ENCODE measurements at places on chromosomes 11 and 22.

DNA sequence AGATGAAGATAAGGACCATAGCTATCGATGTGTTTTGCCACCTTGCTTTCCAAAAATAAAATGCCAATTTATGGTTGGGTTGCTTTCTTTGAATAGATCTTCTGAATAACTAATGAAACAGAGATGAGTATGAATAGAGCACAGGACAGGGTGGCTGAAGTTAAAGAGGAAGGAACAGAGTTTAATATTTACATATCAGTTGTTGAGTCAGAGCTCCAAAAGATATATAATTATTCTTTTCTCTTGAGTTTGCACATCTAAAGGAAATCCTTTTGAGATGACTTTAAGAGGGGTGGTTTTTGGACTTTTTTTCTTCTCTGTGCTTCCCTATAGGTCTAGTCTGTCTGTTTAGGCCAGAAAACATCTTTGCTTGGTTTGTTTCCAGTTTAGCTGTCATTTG is 115.2 kb downstream of the DDX10 start:
- no peaks in the 10 kb centered on the region for H3K27me3 ChIP-seq
- H3K36me3 ChIP-seq: no peaks in the 10 kb centered on the region
- peaks cover 6% of the 10 kb centered on the region for H3K4me1 ChIP-seq
- no peak for DNase-seq

DNA sequence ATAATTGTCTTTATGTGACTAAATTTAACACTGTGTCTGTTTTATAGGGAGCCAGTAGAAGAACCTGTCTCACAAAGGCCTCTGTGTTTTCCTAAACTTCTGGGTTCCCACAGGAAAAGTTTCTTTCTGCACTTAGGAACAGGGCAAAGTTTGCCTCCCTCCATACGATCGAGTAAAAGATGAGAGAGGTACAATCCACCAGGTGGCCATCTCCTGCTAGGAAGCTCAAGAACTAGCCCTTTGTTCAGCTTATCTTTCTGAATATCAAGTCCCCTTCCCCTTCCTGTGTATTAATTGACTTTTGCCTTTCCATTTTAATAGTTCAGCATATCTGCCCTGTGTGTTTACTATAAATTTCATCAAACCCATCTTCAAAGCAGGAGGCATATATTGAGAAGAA is 18.0 kb downstream of the CSNK2A3 start:
- no peaks in the 10 kb centered on the region for H3K36me3 ChIP-seq
- DNase-seq: no peak
- no peak overlapping the region for H3K4me3 ChIP-seq
- H3K4me1 ChIP-seq: no peaks in the 10 kb centered on the region

- H3K27ac ChIP-seq: no peak overlapping the region
- no peaks in the 10 kb centered on the region for H3K27me3 ChIP-seq
- no peak overlapping the region for H3K4me3 ChIP-seq
- no peaks in the 10 kb centered on the region for H3K36me3 ChIP-seq
- DNase-seq: no peak
- H3K4me1 ChIP-seq: no peaks in the 10 kb centered on the region
Observed at GRCh38 chr11:129790106-129790505, 25.5 kb upstream of the TMEM45B start.

GRCh38 chr22:23762842-23763578 is at the start of gene C22orf15:
Gene C22orf15, plus strand, starts transcription at chr22:23762990. Its CDS starts 317 bp downstream, at chr22:23763307.
- H3K4me1 ChIP-seq: no peaks in the 10 kb centered on the region
- H3K4me3 ChIP-seq: peak within 1 kb of the TSS; percentile 30
- no peaks in the 10 kb centered on the region for H3K27me3 ChIP-seq
- H3K36me3 ChIP-seq: no peaks in the 10 kb centered on the region
- no peak for DNase-seq
- H3K27ac ChIP-seq: no peak within 1 kb of the TSS

DNA sequence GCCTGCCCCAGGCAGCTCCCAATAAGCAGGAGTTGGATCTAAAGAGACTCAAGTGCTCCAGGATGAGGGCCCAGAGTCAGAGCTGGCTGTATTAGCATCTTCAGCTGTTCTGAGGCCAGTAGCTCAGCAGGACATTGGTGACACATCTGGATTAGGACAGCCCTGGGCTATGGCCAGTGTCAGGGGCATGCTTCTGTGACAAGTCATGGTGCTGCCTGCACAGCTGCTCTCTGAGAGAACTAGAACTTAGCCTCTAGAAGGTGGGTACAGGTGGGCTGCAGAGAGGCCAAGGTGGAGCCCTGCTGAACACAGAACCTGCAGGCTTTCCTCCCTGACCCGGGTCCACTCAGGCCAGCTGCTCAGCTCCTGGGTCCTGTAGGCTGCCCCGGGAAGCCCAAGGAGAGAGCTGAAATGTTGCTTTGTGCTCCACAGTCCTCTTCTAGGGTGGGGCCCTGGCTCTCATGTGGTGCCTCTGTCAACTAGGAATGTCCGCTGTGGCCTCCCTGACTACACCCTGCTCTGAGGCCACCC is 426.9 kb downstream of the SOX6 start:
- DNase-seq: no peak
- H3K4me1 ChIP-seq: no peaks in the 10 kb centered on the region
- H3K27me3 ChIP-seq: no peaks in the 10 kb centered on the region
- no peaks in the 10 kb centered on the region for H3K36me3 ChIP-seq

GRCh38 chr22:36360011-36360410 is 27.8 kb downstream of the MYH9 start:
- no peaks in the 10 kb centered on the region for H3K36me3 ChIP-seq
- H3K27me3 ChIP-seq: no peaks in the 10 kb centered on the region
- no peak overlapping the region for H3K4me3 ChIP-seq
- DNase-seq: no peak
- peak overlapping the region; percentile 4 for H3K27ac ChIP-seq

DNA sequence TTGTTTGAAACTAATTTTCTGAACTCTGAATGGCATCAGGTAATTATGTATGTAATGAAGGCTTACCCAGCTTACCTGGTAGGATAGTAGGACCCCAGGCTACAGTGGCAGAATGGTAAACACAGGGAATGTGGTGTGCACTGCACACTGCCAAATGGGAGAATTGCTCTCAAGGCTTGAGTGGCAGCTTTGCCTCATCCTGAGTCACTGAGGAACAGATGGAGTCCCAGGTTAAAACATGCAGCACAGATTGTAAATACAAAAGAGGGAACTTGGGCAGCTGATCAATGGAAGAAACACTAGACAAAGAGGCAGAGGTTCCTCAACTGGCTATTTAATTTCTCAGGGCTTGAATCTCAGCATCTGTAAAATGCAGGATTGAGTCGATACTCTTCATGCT is 24.4 kb downstream of the GPR83 start:
- no peak overlapping the region for H3K4me3 ChIP-seq
- H3K27ac ChIP-seq: no peak overlapping the region
- H3K4me1 ChIP-seq: no peaks in the 10 kb centered on the region
- no peaks in the 10 kb centered on the region for H3K36me3 ChIP-seq
- no peaks in the 10 kb centered on the region for H3K27me3 ChIP-seq
- DNase-seq: no peak

DNA sequence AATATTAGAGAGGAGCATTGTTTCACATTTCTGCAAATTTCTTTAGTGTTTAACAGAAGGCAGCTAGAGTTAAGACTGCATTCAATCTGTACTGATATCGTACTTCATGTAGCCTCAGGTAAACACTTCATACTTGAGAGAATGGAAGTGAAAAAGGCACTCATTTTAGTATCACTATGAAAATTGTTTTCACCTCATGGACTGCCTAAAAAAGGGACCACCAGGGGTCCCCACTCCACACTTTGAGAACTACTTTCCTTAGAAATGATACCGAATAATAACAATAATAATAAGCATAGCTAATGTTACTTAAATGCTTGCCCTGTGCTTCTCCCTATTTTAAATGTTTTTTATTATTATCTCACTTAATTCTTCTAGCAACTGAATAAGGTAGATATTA is 95.1 kb downstream of the BLID start:
- DNase-seq: peak; percentile 54
- H3K27ac ChIP-seq: no peak overlapping the region
- no peaks in the 10 kb centered on the region for H3K4me1 ChIP-seq
- H3K27me3 ChIP-seq: no peaks in the 10 kb centered on the region

DNA sequence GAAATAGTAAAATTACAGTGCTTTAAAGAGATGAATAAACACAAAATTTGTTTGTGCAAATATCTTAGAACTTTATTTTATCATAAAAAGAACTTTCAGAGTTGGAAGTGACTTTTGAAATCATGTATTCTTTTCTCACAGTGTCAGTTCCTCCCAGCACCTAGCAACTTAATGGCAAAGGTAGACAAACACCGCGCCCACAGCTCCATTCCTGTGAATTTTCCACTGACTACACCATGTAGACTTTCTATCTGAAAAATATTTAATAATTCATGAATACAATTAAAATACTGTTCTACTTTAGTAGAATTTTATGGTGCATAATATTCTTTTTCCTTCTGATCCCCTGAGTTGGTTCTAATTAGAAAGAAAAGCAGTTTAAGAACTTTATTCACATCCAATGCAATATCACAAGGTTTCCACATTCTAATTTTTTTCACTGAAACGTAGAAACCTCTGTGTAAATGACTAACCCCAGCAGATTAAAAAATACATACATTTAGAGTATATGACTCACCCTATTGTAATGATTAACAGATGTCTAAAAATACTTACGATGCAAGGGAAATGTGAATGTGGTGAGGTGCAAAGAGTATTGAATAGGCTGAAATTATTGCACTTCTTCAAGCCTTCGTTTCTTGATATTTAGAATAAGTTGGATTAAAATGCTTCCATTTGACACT is 218.2 kb upstream of the CCDC179 start:
- no peak overlapping the region for H3K4me3 ChIP-seq
- no peaks in the 10 kb centered on the region for H3K36me3 ChIP-seq

- peaks cover 69% of the 10 kb centered on the region for H3K4me1 ChIP-seq
- no peak for DNase-seq
- peak overlapping the region; percentile 92 for H3K4me3 ChIP-seq
- no peaks in the 10 kb centered on the region for H3K27me3 ChIP-seq
- no peaks in the 10 kb centered on the region for H3K36me3 ChIP-seq
Observed at GRCh38 chr22:38313384-38313955, 3.8 kb downstream of the CSNK1E start.

DNA sequence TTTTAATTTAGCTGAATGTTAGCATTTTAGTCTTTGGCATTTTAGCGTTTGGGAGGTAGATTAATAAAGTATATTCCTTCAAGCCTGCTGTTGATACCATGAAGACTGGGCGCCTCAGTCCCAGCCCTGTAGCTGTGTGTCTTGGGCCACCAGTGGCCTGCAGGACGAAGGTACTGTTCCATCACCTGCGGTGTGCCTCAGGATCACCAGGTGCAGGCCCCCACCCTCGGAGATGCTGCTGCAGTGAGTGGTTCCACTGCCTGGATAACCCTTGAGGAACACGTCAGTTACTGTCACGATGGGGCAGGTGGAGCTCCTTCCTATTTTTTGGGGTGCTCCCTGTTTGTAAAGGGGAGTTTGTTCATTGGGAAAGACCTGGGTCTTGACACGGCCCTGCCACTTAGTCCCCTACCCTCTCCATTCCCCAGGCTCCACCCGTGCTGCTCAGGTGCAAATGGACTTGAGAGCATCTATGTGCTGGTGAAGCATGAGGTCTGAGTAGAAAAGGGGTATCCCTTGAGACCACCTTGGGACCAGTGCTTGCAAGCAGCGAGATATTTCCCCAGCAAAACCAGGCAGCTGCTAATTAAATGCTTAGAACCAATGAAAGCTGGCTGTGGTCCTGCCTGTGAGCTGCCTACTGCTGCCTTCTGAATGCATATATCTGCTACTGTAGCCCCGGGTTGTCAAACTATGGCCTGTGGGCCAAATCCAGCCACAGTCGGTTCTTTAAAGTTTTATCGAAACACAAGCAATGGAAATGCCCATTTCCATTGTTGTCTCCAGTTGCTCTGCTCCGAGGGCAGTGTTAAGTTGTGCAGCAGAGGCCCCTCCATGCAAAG is 28.7 kb downstream of the INCENP start:
- no peak for DNase-seq
- no peak overlapping the region for H3K27ac ChIP-seq
- H3K27me3 ChIP-seq: no peaks in the 10 kb centered on the region
- no peaks in the 10 kb centered on the region for H3K36me3 ChIP-seq
- H3K4me1 ChIP-seq: no peaks in the 10 kb centered on the region
- H3K4me3 ChIP-seq: no peak overlapping the region

GRCh38 chr11:70532066-70532440 is 133.7 kb downstream of the CTTN start:
- no peak overlapping the region for H3K4me3 ChIP-seq
- no peak overlapping the region for H3K27ac ChIP-seq
- H3K36me3 ChIP-seq: no peaks in the 10 kb centered on the region
- no peaks in the 10 kb centered on the region for H3K27me3 ChIP-seq
- H3K4me1 ChIP-seq: no peaks in the 10 kb centered on the region

- DNase-seq: no peak
- no peaks in the 10 kb centered on the region for H3K27me3 ChIP-seq
- H3K4me1 ChIP-seq: peaks cover 9% of the 10 kb centered on the region
- no peak overlapping the region for H3K4me3 ChIP-seq
Observed at GRCh38 chr11:105046898-105047579, 1.9 kb upstream of the CARD16 start.

- no peaks in the 10 kb centered on the region for H3K36me3 ChIP-seq
- no peaks in the 10 kb centered on the region for H3K27me3 ChIP-seq
- no peak overlapping the region for H3K27ac ChIP-seq
- no peaks in the 10 kb centered on the region for H3K4me1 ChIP-seq
- H3K4me3 ChIP-seq: no peak overlapping the region
Observed at GRCh38 chr11:73047773-73048371, 94.2 kb downstream of the FCHSD2 start.

GRCh38 chr11:103031834-103032233 is 60.1 kb downstream of the DCUN1D5 start:
- no peak overlapping the region for H3K4me3 ChIP-seq
- H3K27me3 ChIP-seq: no peaks in the 10 kb centered on the region
- no peaks in the 10 kb centered on the region for H3K36me3 ChIP-seq
- H3K4me1 ChIP-seq: no peaks in the 10 kb centered on the region

GRCh38 chr11:110968348-110969062 is 256.3 kb upstream of the ARHGAP20 start:
- no peaks in the 10 kb centered on the region for H3K4me1 ChIP-seq
- H3K27me3 ChIP-seq: no peaks in the 10 kb centered on the region
- no peak for DNase-seq
- no peak overlapping the region for H3K27ac ChIP-seq
- H3K36me3 ChIP-seq: no peaks in the 10 kb centered on the region
- H3K4me3 ChIP-seq: no peak overlapping the region

- no peaks in the 10 kb centered on the region for H3K36me3 ChIP-seq
- no peak overlapping the region for H3K4me3 ChIP-seq
- peaks cover 11% of the 10 kb centered on the region for H3K4me1 ChIP-seq
Observed at GRCh38 chr11:106463154-106463553, 385.7 kb downstream of the AASDHPPT start.

GRCh38 chr22:50058906-50059880 is 1.1 kb upstream of the TTLL8 start:
- H3K27ac ChIP-seq: no peak overlapping the region
- no peak for DNase-seq
- no peak overlapping the region for H3K4me3 ChIP-seq

GRCh38 chr11:44550123-44550522 is 15.3 kb upstream of the CD82 start:
- DNase-seq: no peak
- no peaks in the 10 kb centered on the region for H3K4me1 ChIP-seq
- no peaks in the 10 kb centered on the region for H3K36me3 ChIP-seq
- no peaks in the 10 kb centered on the region for H3K27me3 ChIP-seq
- no peak overlapping the region for H3K27ac ChIP-seq

All from tibial nerve (tissue), 4 donors.